ENCODE measurements at places on chromosomes 13 and 19. TPM values are rescaled to one million over a fixed set of nuclear protein-coding genes. Genes with fewer than 3 reads are reported as not detected.

DNA sequence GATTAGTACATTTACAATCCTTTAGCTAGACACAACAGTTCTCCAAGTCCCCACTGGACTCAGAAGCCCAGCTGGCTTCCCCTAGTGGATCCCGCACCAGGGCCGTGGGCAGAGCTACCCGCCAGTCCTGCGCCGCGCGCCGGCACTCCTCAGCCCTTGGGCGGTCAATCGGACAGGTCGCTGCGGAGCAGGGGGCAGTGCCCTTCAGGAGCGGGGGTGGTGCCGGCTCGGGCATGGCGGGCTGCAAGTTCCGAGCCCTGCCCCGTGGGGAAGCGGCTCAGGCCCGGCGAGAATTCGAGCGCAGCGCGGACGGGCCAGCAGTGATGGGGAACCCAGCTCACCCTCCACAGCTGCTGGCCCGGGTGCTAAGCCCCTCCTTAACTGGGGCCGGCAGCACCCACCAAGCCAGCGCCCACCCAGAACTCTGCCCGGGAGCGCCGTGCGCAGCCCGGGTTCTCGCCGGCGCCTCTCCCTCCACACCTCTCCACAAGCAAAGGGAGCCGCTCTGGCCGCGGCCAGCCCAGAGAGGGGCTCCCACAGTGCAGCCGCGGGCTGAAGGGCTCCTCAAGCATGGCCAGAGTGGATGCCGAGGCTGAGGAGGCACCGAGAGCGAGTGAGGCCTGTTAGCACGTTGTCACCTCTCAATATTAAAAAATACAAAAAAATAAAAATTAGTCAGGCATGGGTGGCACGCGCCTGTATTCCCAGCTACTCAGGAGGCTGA is 12.9 kb downstream of the EBPL start:
- no peak for DNase-seq

- no peak for DNase-seq
These were observed 121.8 kb downstream of the STOML3 start for GRCh38 chr13:38868870-38869269.

- DNase-seq, result peak; percentile 83
These were observed 38.6 kb upstream of the SEMA6B start for GRCh38 chr19:4597975-4598671.

DNA sequence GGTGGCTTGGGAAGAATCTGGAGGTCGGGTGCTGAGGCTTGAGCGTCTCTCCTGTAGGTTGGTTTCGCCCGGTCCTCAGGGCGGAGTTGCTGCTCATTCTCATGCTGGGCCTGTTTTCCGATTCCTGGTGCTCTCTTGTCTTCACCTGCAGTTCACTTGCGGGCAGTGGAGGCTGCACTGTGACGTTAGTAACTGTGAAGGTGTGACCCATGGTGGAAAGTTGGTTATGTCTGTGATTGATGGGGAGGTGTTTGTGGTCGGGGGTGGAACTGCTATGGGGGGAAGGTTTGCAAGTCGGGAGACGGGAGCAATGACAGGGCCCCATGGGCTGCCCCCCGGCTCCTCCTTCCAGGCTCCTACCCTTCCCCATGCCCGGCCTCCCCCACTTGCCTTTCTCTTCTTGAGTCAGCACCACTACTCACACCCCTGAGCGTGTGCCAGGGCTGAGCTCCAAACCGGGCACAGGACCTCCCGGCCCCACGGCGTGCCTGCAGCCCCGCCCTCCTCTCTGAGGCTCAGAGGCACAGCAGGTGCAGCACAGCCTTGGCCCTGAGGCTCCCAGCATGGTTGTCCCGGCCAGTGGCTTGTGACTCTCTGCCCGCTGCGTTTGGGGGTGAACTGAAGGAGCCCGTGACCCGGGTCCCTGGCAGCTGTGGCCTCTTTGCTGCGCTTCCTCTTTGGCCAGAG is 79.1 kb downstream of the ATP11A start:
- DNase-seq, result peak; percentile 31

DNA sequence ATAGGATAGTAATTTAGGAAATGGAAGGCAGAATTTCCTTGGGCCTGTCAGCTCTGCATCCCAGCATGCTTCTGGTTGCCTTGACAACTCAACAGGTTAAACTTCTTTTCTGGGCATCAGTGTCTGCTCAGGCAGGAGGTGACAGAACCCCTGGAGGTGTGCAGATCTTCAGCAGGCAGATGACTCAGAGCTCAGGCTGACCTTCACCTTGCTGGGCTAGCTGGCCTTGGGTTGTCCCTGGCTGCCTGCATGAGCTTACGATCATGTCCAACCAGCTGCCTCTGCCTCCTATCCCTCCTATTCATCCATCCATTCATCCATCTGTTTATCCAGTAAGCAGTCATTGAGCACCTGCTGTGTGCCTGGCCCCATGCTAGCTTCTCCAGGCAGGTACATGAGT is 81.2 kb upstream of the KCTD15 start:
- DNase-seq, result no peak

DNA sequence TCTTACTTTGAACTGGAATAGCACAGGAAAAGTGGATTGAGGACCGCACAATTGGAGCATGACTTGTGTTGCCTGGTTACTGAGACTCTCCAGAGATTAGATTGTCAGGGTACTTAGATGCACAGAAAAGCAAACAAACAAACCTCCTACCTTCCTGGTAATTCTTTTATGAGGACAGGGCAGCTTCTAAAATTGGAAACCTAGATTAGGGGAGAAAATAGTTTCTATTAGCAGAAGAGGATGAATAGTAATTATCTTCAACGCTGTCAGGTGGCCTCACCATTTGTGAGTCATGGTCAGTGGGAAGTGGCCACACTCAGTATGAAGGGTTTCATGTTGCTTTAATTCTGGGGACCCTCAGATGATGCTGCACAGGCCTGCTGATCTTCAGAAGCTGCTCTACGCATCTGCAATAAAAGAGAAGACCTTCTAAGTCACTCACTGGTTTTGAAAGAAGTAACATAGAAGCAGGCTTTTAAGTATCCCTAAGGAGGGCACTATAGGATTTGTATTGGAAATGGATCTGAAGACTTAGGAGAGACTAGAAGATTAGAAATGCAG is 106.8 kb downstream of the LACC1 start:
- no peak for DNase-seq

- DNase-seq, result no peak
These were observed 5.3 kb upstream of the GSK3A start for GRCh38 chr19:42247640-42248199.

DNA sequence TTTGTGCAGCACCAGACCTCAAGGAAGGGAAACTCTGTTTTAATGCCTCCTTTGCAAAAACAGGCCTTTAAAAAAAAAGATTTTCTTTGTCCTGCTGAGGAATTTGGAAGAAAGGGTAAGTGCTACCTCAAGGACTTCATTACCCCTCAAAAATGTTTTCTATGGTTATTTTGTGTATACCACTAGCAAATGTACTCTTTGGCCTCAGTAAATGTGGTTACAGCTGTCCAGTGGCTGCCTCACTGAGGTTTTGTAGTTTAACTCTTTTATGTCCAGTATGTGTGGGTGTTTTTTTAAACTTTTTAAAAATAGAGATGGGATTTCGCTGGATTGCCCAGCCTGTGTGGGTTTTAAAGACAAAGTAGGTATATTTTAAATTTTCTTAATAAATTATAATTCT is 42.2 kb upstream of the TSC22D1 start:
- no peak for DNase-seq

DNA sequence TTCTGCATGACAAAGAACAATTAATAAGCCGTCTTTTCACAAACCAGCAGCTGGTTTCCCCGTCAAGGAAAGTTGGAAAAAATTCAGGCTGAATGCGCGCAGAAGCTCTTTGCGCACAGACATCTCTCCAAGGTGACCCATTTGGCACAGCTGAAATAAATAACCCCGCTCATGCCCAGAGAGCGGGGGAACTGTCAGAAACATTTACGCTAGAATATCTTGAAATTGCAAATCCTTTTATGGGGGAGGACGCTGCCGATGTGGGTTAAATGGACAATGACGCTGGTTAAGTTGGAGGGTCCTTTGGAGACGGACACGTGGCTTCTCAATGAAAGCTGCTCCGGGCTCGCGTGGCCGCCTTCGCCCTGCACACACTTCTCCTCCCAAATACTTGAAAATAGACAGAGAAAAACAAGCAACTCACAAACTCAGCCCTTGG is 30.6 kb downstream of the GSX1 start:
- no peak for DNase-seq

- DNase-seq, result peak; percentile 77
These were observed 25.0 kb upstream of the FXYD3 start for GRCh38 chr19:35090506-35091214.

GRCh38 chr13:30792285-30793000 is 57.1 kb downstream of the ALOX5AP start:
- peak; percentile 50 for DNase-seq

- no peak for DNase-seq
These were observed at the start of gene HTR2A for GRCh38 chr13:46896341-46897137. TSS of gene HTR2A (minus strand) at chr13:46897053. CDS start at chr13:46895906, 1,147 bp downstream.

CBARP gene
- 25.6 TPM for total RNA-seq

CHST8 gene
- total RNA-seq, result 4.9 TPM

Data from H9 (cell line).